ENCODE measurements at places on chromosomes 6 and 20.

DNA sequence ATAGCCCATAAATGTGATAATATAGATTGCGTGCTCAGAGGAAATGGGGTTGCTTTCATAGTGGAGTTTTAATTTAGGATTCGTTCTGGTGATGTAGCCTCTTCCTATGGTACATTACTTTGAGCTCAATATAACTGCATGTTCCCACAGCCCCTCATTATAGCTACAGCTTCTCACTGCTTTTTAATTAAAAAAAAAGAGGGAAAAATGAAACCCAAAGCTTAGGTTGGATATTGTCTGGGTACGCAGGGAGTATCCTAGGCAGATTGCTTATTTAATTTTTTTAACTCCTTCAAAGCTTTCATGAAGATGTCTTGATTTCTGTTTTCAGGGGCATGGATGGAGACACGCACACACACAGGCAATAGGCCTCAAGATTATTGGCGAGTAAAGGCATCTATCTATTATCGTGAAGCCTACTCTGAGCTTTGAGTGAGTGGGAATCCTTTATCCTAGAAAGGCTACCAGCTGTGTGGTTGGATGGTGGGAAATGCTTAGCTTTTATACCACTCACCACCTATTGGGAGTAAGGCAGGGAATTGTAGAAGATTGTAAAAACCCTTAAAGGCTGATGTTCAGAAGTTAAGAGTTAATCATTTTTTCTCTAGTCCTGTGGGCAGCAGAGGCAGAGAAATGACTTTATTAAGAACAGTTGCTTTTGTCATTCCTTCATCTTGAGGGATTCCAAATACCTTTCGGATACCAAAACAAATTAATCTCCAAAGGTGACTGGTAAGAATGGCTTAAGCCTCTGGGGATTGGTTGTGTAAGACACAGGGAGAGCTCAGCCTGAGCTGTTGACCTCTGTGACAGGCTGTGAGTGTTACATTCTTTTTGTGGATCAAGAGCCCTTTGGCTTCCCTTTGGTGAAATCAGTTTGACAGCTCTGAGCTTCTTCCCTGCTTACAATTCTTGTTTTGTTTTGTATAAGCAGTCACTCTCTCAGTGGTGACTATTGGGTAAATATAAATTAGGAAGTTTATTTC lies 33.4 kb downstream of the CTNNBL1 start:
- DNase-seq = no peak

- no peak for DNase-seq
Observed at GRCh38 chr6:10369896-10370295, 45.0 kb downstream of the TFAP2A start.

DNA sequence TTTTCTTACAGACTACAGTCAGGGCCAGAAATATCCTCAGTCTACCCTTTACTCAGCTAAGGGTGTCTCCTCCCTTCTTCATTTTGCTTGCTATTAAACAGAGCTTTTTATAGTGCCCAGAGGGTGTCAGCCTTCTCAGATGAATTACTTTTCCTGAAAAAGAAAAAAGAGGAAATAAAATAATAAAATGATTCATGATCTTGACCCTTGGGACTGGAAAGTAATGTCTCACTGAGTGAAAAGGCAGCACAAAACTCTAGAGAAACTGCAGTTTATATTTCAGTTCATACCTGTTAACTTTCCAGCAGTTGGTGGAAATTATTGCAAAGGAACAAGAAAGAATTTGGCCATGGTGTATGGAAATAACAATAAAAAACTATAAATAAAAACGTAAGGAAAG lies 170.6 kb downstream of the IBTK start:
- no peak for DNase-seq

DNA sequence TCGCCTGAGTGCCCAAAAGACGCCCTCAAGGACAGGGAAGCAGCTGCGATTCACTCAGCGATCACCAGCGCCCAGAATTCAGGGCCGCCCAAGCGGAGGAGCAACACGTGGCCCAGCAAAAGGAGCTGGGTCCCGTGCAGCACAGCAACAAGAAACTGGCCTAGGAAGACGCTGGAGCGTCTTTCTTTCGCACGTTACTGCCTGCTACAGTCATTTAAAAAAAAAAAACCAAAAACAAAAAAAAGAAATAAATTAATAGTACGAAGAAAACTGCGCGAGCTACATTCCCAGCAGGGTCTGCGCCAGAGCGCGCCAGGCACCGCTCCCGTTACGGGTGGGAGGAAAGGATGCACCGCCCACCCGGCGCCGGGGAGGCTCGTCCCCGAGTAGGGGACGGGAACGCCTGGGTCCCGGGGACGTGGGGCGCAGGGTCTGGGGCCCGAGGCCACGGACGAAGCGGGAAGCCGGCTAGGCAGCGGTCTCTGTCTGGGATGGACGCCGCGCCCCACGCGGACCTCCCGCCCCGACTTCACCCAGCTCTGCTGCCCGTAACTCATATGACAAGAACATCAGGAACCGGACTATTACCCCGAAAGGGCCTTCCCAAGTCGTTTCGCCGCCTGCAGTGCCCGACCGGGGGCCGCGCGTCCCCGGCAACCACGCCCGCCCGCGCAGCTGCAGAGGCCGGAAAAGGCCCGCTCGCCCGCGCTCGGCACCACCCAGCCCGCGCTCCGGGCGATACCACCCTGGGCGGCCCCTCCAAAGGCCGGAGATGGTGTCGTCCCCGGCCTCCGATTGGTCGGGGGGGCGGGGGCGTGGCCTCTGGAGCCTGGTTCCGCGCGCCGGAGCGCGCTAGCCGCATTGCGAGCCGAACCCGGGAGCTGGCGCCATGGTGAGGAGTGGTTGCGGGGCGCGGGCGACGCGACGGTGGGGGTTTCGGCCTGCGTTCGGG lies at the start of gene NOP56:
TSS of gene NOP56 (plus strand) at position 861 of the 952 bp plus-strand sequence. CDS start at position 890, 29 bp downstream.
- DNase-seq = peak; percentile 81

DNA sequence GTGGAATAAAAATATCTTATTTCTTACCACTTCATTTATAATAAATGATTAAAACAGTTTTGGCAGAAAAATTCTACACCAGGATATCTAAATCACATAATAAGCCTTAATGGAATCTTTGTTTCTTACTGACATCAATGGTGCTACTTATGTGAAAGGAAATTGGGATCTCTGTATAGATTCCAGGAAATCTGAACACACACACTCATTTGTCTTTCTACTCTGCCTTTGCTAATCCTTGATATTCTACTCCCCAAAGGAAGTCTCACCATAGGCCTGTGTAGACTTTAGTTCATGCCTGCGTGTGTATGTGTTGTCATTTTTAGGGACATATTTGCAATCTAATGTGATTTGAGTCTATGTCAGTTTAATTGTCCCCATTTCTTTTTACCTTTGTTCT lies 7.9 kb downstream of the ADGRB3 start:
- no peak for DNase-seq
